Stimulated activated CD4-positive, alpha-beta T cell treated with anti-CD3 and anti-CD28 coated beads, Interleukin-2, amount 100 ng/mL, for 24 hours (primary cell): ENCODE measurements at places on chromosomes 7 and 10.

DNA sequence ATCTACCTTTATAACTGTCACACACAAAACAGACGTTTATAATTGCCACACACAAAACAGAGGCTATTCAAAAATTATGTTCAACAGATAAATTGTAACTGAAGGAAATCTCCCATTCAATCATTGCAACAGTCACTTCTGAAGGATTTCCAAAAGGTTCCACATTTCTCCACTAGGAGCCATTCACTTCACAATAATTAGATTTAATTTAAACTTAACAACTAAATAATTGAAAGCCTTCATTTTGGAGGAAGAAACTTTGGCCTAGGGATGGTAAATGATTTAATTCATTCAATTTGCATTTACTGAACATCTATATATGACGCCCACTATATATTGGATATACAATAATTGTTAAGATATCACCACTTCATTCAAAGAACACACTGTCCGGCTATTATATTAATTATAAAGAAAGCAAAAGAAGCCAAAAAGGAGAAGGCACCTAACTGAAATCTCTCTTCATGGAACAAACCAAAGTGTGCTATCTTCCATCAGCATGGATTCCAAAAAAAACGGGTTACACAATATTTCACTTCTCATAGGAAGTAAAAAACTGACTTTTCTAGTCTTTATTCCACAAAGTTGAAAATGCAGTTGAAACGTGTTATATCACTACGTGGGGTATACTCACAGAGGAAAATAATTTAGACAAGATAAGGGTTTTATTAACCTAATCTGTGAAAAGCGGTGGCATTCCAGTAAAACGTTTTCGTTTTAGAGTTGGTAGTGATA is 1.7 kb downstream of the ATAD1 start:
- no peak for DNase-seq

DNA sequence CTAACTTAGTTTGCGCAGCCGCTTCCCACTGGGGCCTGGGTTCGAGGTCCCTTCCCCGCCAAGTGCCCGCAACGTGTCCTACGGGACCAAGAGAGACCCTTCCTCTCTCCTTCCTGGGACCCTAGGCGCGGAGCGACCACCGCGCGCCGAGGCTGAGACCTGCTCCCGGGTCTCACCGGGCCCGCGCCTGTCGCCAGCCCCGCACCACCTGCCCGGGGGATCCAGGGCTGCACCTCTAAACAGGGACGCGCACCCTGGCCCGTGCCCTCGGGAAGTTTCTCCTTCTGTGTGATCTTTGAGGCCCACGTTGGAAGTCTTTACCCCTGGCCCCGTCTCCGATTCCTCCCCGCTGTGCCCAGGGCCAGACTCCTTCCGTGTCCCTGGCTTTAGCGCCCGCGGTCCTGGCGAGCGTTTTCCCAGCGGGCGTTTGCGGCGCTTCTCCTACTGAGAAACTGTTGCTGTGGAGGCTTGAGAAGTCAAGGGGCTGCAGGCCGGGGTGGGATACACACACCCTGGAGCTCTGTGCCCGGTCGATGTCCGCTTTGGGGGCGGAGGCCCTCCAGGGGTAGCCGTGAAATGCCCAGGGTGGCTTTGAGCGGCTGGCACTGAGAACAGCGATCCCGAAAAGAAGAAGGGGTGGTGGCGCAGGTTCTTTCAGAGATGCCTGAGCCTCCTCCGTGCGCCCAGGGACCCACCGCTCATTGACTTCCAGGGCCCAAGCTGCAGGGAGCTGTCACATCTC is 575 bp downstream of the PLPP4 start:
- DNase-seq, result no peak

DNA sequence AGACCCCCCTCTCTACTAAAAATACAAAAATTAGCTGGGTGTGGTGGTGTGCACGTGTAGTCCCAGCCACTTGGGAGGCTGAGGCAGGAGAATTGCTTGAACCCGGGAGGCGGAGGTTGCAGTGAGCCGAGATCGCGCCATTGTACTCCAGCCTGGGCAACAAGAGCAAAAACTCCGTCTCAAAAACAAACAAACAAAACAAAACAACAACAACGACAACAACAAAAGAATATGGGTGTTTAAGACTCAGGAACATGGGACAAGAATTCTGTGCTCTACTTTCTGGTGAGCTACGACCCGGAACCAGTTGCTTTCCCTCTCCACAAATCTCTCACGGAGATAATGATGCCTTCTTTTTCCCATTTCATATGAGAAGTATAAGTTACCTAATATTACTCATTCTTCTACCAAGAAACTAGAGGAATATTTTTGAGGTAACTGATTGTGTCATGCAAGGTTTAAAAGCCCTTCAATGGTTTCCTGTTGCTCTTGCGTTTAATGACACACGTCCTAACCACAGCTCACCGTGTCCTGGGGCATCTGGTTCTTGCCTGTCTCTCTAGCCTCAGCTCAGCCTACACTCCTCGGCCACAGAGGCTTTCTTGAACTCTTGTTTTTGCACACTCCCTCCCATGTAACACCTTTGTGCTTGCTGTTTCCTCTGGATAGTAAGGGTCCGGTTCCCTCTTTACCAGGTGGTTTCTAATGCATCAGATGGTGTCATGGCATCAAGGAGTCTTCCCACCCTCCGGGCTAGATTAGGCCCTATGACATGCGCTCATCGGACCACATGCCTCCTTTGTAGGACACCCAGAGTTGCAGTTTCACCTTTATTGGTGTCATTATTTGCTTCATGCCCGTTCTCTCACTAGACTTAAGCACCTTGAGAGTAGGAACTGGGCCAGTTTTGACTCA is 67.5 kb downstream of the PFKFB3 start:
- DNase-seq, result peak; percentile 74

- no peak for DNase-seq
Observed at GRCh38 chr10:87861566-87861952, 1.8 kb downstream of the KLLN start.

GRCh38 chr7:2151237-2151636 is 81.5 kb downstream of the MAD1L1 start:
- DNase-seq, result no peak

- DNase-seq, result no peak
Observed at GRCh38 chr7:154777023-154777422, 225.9 kb downstream of the PAXIP1 start.

DNA sequence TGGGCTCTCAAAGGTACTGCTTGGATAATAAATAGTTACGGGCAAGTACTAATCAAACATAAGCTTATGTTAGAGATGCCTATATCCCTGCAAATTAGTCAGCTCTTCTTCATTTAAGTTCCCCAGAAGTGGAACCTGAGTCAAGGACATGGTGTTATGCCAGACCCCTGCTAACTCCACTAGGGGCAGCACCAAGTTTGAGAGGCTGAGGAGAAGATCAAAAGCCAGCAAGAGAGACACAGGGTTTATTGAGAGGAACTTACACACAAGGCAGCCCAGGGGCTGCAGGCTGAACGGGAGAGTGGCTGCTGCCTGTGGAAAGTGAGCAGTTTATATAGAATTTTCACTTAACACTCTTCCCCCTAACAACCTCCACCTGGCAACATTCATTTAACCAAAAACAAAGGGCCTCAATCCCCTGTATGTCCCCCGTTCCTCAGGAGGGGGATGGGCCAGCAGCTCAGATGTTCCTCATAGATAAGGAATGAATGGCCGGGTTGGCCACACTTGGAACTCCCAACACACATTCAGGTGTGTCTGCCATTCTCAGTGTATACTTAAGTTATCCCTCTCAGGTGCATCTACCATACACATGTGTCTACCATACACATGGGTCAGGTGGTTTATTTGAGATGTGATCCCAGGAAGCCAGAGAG is 62.6 kb upstream of the GHITM start:
- no peak for DNase-seq

- no peak for DNase-seq
Observed at GRCh38 chr10:81871558-81871957, 3.4 kb upstream of the NRG3 start.

GRCh38 chr7:51295440-51296245 is 21.0 kb downstream of the COBL start:
- DNase-seq, result no peak

DNA sequence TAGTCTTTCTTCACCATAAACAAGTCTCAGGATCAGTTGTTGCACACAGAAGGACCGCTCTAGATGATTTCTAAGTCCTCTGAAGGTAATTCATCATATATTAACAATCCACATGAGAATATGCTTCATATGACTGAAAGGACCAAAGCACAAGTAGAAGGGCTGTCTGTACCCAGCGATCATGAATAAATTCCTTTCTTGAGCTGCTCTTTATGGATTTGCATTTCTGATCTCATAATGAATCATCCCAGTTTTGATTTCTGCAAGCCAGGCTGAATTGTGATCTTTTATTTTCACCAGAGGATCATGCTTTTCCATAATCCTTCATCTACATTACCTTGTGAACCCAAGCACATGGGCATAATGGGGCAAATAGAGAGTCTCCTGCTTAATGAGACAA is 675.6 kb downstream of the MAGI2 start:
- no peak for DNase-seq

DNA sequence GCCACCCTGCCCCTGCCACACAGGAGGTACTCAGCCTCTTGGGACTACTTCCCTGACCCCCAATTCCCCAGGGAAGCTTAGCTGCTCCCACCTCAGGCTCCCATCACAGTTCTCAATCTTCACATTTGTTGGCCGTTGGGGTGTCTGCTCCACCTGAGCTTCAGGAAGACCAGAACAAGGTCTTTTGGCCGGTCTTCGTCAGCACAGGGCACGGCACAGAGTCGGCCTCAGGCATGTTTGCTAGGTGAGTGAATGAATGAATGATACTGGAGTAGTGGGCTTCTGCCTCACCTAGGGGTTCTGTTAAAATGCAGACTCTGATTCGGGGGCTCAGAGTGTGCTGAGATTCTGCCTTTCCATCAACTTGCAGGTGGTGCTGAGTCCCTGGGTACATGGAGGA is 20.3 kb downstream of the GPRIN2 start:
- no peak for DNase-seq

GRCh38 chr10:113053881-113054280 is 103.8 kb downstream of the TCF7L2 start:
- DNase-seq, result no peak

DNA sequence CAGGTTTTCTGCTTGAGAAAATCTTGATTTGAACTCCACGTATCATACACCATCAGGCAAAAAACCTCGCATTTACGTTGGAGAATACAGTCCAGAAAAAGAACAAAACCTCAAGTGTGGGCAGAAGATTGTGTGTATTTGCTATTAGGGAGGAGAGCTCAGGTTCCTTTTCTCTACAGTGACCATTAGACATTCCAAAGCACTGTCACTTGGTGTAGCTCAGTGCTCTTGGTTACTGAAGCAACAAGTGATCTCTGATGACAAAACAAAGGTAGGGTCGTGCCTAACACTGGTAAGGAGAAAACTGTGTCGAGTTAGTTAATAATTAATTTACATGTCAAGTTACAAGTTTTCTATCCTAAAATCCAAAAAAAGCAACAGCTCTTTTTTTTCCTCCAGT is 72.6 kb downstream of the C1GALT1 start:
- no peak for DNase-seq
